ENCODE measurements at places on chromosomes 11 and 22. TPM values are rescaled to one million over a fixed set of nuclear protein-coding genes. Genes with fewer than 3 reads are reported as not detected.

GRM5 gene
- 163 TPM for total RNA-seq

BTBD18 gene
- not detected for total RNA-seq

HBD gene
- not detected for total RNA-seq

EIF4ENIF1 gene
- total RNA-seq: 20.3 TPM

SCYL1 gene
- total RNA-seq: 47.6 TPM

HSPB2 gene
- total RNA-seq: not detected

SAA1 gene
- not detected for total RNA-seq

KRTAP5-1 gene
- total RNA-seq: not detected

Measured in parietal lobe (tissue), 2 donors.